ENCODE measurements at places on chromosomes 2 and 18.

DNA sequence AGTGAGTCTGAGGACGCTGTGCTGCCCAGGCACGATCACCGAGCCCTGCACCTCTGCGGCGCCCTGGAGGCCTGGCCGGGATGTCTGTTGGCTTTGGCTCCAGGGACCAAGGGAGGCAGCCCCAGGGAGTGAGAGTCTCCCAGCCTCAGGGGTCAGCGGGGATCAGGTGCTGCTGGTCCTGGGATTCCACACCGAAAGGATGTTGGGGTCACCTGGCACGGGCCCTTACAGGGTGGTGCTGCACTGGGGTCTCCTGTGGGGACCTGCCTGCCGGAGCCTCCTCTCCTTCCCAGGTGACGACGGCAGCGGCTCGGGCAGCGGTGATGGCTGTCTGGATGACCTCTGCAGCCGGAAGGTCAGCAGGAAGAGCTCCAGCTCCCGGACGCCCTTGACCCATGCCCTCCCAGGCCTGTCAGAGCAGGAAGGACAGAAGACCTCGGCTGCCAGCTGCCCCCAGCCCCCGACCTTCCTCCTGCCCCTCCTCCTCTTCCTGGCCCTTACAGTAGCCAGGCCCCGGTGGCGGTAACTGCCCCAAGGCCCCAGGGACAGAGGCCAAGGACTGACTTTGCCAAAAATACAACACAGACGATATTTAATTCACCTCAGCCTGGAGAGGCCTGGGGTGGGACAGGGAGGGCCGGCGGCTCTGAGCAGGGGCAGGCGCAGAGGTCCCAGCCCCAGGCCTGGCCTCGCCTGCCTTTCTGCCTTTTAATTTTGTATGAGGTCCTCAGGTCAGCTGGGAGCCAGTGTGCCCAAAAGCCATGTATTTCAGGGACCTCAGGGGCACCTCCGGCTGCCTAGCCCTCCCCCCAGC is 30.5 kb downstream of the GPC1 start:
- no peak for DNase-seq

- no peak for DNase-seq
These were observed 69.8 kb upstream of the ACVR1C start for GRCh38 chr2:157698430-157698829.

DNA sequence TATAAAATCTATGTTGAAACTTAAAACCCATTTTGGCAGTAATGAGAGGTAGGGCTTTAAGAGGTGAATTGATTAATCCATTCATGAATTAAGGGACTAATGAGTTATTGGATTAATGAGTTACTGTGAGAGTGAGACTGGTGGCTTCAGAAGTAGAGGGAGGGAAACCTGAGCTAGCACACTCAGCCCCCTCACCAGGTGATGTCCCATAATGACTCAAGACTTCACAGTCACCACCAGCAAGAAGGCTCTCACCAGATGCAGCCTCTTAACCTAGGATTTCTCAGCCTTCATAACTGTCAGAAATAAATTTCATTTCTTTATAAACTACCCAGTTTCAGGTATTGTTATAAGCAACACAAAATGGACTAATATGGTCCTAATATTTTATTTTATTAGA is 621.7 kb upstream of the ACVR2A start:
- no peak for DNase-seq

DNA sequence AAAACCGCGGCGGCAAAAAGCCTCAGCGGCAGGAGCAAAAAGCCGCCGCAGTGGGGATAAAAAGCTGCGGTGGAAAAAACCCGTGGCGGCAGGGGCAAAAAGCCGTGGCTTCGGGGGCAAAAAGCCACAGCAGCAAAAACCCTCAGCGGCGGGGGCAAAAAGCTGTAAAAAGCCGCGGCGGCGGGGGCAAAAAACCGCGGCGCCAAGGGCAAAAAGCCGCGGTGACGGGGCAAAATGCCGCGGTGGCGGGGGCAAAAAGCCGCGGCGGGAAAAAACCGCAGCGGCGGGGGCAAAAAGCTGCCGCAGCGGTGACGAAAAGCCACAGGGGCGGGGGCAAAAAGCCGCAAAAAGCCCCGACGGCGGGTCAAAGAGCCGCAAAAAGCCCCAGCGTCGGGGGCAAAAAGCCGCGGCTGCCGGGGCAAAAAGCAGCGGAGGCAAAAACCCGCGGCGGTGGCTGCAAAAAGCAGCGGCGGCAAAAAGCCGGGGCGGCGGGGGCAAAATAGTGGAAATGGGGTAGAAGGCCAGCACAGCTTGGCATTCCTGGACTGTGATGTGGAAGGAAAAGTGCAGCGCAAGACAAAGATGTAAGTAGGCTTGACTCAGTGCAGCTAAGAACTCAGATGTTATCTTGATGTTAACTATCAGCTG is 151.8 kb downstream of the ANKRD30BL start:
- no peak for DNase-seq

DNA sequence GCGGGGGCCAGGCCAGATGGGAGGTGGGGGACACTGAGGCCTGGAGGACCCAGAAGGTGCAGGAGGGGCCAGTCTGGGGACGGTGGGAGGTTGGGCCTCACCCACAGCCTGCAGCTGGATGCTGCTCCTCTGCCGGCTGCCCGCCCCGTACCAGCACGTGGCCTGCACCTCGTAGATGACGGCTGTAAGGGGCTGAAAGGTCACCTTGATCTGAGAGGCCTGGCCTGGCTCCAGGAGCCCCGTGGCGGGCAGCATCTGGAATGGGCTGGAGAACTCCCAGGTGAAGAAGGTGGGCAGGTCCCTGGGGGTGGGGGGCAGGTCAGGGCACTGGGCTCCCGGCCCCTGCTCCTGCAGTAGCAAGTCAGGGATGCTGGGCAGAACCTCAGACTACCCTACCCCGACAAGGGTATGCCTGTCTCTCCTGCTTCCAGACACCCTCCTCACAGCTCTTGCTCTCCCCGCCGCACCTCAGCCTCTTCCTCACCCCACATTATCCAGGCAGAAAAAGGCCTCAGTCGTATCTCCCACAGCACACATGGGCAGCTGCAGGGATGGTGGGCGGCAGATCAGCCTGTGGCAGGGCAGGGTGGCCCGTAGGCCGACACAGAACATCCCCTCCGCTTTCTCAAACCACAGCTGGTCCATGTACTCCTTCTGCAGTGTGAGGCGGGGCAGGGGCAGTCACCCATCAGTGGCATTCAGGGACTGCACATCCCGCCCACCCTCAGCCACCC is 10.1 kb downstream of the CFAP65 start:
- no peak for DNase-seq

DNA sequence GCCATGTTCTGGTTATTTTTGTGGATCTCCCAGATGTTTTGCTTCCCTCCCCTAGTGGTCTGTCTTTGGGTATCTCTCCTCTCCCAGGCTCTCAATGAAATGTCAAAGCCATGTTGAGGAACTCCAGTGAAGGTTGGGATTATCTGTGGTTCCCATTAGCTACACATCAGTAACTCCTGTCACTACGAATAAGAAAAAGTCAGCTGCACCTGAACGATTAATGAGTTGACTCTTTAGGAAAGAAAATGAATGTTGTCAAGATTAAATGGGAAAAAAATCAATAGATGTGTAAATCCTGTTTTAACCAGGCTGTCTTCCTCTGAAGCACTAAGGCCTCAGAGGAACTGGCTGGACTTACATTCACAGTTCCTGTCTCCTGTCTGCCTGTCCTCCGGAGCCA is 94.0 kb upstream of the DAPL1 start:
- DNase-seq = no peak

DNA sequence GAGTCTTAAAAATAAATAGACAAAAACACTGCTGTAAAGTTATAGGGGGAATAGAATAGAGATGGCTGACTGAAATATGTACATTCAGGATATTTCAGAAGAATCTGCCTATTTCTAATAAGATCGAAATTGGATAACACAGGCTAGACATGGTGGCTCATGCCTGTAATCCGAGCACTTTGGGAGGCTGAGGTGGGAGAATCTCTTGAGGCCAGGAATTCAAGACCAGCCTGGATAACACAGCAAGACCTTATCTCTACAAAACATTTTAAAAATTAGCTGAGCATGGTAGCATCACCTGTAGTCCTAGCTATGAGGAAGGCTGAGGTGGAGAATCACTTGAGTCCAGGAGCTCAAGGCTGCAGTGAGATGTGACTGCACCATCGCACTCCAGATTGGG is 146.6 kb upstream of the CCDC150 start:
- no peak for DNase-seq

GRCh38 chr2:55408098-55408882 is 11.4 kb downstream of the CCDC88A start:
- no peak for DNase-seq

DNA sequence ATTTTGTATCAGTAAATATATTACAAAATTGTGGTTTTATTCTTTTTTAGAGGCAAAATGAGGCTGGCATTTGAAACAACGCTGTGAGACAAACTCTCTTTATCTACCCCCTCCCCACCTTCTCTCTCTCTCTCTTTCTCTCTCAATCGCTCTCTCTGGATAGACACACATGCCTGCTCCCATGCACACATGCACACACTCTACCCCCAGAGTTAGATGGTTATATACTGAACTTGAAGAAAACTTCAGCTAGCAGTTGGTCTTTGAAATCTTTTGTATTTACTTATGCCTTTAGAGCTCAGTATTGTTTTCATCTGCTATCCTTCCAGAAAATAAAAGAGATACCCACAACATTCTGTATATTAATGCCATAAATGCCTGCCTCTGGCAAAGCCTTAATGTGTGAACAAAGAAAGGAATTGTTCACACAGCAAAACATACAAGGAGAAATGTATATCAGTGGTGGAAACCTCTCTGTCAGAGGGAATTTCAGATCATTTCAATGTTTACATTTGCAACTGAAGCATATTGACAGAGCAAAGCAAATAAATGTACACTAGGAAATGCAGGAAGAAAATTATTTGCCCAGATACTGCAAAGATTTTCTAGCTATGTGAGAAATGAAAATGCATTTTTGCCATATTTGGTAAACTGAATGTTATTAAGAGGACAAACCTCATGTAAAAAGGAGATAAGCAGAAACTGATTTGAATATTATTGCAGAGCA is 217.0 kb upstream of the UBE2E3 start:
- no peak for DNase-seq

DNA sequence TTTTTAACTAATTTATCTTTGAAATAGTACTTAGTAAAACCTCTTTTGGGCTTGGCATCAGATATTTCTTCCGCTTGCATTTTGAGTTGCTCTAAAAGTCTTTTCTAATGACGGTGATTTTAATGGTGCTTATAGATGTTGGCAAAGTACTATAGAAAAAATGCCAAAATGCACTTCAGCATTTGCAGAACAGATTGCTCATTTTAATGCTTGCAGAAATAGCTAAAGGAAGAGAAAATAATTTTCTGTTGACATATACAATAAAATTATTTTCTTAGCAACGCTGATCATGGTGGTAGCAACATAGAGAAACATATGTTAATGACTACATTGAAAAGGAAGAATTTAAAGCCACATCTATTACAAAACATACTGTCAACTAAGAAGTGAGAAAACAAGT is 170.7 kb downstream of the STK39 start:
- no peak for DNase-seq

GRCh38 chr2:20877960-20878359 is 55.1 kb upstream of the LDAH start:
- DNase-seq = no peak

DNA sequence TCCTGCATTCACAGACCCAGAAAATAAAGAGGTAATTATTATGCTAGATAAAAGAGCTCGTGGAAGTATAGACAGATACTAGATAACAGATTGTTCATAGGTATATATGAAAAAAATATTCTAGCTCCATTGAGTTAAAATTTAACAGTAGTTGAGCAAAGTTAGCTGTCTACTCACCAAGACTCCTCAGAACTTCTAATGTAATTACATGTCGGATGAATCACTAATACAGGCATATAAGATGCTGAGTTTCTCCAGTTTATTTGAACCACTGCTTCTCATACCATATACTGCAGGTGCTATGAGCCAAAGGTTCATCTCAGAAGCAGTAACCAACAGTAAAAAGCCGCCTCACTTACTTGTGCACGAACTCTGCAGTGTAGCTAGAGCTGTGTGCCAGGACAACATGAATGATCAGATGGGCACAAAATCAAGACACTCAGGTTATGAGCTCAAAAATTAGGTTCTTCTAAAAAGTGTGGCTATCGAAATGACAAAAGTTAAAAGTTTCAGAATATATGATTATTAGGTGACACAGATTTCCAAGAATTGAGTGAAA is 373.4 kb downstream of the NCKAP5 start:
- no peak for DNase-seq

GRCh38 chr18:78981394-78981831 is 1.8 kb downstream of the SALL3 start:
- DNase-seq = no peak

GRCh38 chr2:74515981-74516633 is 1.9 kb downstream of the TLX2 start:
- DNase-seq = peak; percentile 81

DNA sequence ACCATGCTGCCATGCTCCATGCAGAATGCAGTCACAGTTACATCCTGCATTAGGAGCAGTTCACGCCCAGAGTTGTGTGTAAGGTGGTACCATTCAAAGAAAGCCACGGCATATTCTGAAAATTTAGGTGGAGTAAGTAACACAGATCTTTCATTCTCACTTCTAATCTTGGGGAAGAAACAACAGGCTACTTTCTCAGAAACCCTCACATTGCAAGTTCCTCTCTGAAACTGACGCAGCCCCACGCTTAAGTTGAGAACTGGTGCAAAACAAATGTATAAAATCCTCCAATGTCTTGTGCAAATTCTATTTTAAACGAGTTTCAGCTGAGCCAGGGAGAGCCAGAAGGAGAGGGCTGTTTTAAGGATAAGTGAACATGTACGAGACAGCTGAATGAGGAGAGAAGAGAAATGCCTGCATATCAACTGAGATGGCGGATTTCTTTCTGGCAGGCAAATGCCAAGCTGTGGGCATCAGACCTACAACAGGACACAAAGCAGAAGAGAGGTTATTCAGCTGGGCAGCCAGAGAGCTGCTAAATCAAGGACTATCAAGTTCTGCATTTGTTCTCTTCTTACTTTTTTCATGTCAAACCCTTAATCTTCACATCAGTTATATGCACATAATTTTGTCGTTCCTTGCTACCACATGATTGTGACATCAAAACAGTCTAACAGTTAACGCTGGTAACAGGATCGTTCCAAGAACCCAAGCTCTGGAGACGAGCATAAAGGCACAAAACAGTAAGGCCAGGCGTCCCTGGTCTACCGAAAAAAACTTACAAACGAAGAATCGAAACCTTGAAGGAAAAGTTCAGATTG is 6.4 kb downstream of the ARL4C start:
- DNase-seq = peak; percentile 51

GRCh38 chr2:218047536-218048225 is 21.4 kb upstream of the RUFY4 start:
- no peak for DNase-seq

DNA sequence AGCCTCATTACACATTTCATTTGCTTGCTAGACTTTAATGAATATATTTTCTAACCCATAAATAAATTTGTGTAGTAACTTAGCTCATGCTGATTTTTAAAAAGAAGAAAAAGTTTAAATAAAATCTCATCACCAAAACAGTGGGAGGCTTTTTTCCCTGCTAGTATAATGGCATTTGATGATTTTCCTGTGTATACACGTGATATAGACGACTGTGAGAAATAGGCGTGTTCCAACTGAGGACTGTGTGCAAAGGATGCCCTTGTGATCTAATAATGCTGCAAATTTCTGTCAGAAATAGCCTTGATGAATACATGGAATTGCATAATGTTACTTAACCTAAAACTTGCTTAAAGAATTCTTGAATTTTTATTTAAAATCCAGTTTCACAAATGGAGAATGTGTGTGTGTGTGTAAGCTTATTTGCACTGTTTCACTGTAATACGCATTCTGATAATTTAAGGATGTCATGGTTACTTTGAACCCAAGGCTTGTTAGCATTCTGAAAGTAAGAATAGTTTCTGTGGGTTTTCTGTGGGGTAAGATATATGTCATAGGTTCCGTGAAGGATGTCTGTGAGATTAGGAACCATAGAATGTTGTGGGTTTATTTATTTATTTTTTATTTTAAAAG is 178.0 kb downstream of the DLGAP1 start:
- no peak for DNase-seq

GRCh38 chr2:207515671-207516070 is 14.1 kb upstream of the CREB1 start:
- DNase-seq = no peak

All from CD4-positive, alpha-beta T cell treated with Interleukin-21 for 1 hour (primary cell).